CD8-positive, alpha-beta memory T cell (primary cell): ENCODE measurements at places on chromosomes 3 and 15. TPM values are rescaled to one million over a fixed set of nuclear protein-coding genes. Genes with fewer than 3 reads are reported as not detected.

HRH1 gene
- 0.53 TPM for total RNA-seq

THPO gene
- total RNA-seq, result not detected

GABRA5 gene
- total RNA-seq, result not detected

KCNMB3 gene
- 0.59 TPM for total RNA-seq

CHDH gene
- total RNA-seq, result 0.71 TPM

MFSD1 gene
- 26.4 TPM for total RNA-seq

COL6A5 gene
- not detected for total RNA-seq

TLR9 gene
- total RNA-seq, result 0.16 TPM

KNG1 gene
- not detected for total RNA-seq

CNOT10 gene
- 54.9 TPM for total RNA-seq

TEX9 gene
- total RNA-seq, result 1.2 TPM
